ENCODE measurements at places on chromosomes 11 and 22.

- DNase-seq = peak; percentile 73
Observed at GRCh38 chr22:29702931-29703501, 16.8 kb upstream of the CABP7 start.

GRCh38 chr11:128289048-128289447, 298.3 kb downstream of the ETS1 start:
- DNase-seq = no peak

DNA sequence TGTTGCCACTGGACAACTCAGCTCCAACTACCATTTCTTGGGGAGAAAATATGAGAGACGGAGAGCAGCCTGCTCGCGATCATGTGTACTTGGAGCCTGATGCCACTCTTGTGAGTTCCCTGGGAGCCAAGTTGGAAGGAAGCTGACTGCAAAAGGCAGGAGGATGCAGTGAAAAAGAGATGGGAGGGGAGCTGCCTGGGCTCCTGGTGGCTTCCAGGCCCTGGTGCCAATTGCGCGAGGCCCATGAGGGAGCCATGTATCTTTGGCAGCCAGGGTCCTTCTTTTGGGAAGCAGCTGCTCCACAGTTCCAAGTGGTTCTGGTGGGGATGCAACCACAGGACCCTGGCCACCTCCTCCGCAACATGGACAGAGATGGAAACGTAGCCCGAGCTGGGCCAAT, 11.1 kb downstream of the C11orf91 start:
- DNase-seq = no peak

GRCh38 chr11:14331476-14332136, 27.4 kb downstream of the RRAS2 start:
- peak; percentile 64 for DNase-seq

DNA sequence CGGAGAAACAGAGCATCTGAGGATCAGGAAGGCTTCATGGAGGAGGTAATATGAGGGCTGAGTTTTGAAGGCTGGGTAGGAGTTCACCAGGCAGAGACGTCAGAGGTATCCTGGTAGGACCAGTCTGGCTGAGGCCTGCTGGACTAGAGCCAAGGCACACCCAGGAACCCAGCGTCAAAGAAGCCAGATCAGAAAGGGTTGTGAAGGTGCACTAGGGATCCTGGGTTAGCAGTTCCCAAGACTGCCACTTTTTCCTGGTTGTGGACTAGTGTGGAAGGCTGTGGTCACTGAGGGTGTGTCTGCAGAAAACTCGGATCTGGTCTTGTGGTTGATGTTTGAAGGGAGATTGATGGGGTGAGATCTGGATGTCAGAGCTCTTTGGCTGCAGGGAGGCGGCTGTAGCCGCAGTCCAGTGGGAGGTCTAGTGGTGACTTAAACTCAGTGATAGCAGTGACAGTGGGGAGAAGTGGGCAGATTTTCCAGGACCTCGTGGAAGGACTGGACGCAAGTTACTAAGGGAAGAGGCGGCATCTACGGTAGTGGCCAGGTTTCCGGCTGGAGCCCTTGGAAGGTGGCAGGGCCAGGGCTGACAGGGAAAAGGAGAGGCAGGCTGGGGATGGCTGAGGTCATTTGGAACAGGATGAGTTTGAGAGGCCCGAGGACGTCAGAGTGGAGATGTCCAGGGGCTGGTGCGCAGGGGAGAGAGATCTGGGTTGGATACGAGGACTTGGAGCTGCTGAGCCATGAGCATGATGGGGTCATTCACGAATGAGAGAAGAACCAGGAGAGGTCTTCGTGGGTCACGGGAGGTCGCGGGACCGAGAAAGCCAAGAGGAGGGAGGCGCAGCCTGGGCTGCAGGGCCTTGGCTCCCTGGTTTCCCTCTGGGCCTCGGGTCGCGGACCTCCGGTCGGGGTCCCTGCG, 10.9 kb downstream of the RELA start:
- peak; percentile 69 for DNase-seq

GRCh38 chr22:28229566-28230485, 310.8 kb upstream of the PITPNB start:
- no peak for DNase-seq

DNA sequence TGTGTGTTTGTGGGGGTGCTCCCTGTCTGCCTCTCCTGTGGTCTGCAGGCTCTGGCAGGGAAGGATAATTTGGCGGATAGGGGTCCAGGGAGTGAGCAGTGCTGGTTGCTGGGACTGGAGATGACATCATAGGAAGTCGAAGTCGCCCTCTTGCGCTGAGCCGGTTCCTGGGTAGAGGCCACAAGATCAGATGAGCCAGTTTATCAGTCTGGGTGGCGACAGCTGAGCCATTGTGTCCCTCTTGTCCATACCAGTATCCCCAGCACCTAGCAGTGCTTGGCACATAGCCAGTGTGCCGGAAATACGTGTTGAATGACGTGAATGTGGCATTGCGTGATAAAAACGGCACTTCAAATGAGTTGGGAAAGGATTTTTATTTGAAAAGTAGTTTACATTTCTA, 9.8 kb downstream of the APOL5 start:
- no peak for DNase-seq
